HepG2 (cell line): ENCODE measurements at places on chromosomes 12 and 14. TPM values are rescaled to one million over a fixed set of nuclear protein-coding genes. Genes with fewer than 3 reads are reported as not detected.

Gene ARHGEF25
- total RNA-seq: 10.1 and 11.5 TPM in 2 replicates

Gene MYO1H
- total RNA-seq: not detected in 2 replicates

Gene ANO4
- not detected in 2 replicates for total RNA-seq

Gene DNAJC22
- total RNA-seq: 23.0 and 31.7 TPM in 2 replicates

Gene FGF23
- total RNA-seq: not detected in 2 replicates

Gene PLD4
- not detected in 2 replicates for total RNA-seq

Gene WNT5B
- 0.04 TPM in 1 of 2 replicates, not detected in the other for total RNA-seq

Gene KERA
- total RNA-seq: not detected in 2 replicates

Gene CSRNP2
- total RNA-seq: 4.8 and 5.4 TPM in 2 replicates

Gene OR4E2
- not detected in 2 replicates for total RNA-seq

Gene TAS2R46
- 0.22 and 3.5 TPM in 2 replicates for total RNA-seq

Gene BEST3
- total RNA-seq: not detected in 2 replicates

Gene METAP2
- 131 and 204 TPM in 2 replicates for total RNA-seq

Gene DDHD1
- 7.2 and 8.3 TPM in 2 replicates for total RNA-seq
